ENCODE measurements at places on chromosomes 5 and 9.

GRCh38 chr5:134048864-134049263, 44.1 kb upstream of the VDAC1 start:
- DNase-seq, result no peak

DNA sequence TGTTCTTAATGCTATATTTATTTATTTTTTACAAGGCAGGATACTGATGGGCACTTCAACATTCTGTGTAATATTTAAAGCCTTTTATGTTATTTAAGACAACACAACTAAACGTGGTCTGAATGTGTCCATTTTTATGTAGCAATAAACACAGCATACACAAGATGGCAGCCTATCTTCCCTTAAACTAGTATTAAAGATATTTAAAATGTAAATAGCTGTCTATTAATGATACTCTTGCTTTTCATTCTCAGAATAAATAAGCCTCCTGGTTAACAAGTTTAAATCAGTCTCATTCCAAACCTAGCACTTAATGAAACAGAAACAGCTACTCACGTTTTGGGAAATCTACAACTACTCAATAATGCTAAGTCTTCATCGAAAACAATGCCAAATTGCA, 315.7 kb downstream of the MCTP1 start:
- DNase-seq, result peak; percentile 29

- no peak for DNase-seq
Observed at GRCh38 chr5:115461093-115461492, 83.5 kb downstream of the FEM1C start.

DNA sequence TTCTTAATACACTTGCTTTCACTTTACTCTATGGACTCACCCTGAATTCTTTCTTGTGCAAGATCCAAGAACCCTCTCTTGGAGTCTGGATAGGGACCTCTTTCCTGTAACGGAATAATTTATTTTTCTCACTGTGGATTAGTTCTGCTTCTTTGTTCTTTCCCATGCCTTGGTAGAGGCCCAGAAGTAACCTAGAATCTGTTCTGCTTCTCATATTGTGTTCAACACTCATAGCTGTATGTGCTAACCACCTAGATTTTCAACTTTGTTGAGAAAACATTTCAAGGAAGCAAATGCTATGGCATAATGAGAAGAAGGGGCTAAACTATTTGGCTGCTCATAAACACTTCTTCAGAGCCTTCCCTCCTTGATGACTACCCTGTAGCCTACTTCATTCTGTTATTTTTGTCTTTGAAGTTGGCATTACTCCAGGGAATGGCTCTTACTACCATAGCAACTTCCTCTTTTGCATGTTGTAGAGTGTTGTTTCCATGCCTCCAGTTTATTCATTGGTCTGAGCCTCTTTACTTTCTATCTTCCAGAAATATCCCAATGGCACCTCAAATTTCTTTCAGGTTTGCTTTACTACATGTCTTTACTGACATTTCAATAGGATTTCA, 74.3 kb downstream of the KIAA0825 start:
- DNase-seq, result no peak

DNA sequence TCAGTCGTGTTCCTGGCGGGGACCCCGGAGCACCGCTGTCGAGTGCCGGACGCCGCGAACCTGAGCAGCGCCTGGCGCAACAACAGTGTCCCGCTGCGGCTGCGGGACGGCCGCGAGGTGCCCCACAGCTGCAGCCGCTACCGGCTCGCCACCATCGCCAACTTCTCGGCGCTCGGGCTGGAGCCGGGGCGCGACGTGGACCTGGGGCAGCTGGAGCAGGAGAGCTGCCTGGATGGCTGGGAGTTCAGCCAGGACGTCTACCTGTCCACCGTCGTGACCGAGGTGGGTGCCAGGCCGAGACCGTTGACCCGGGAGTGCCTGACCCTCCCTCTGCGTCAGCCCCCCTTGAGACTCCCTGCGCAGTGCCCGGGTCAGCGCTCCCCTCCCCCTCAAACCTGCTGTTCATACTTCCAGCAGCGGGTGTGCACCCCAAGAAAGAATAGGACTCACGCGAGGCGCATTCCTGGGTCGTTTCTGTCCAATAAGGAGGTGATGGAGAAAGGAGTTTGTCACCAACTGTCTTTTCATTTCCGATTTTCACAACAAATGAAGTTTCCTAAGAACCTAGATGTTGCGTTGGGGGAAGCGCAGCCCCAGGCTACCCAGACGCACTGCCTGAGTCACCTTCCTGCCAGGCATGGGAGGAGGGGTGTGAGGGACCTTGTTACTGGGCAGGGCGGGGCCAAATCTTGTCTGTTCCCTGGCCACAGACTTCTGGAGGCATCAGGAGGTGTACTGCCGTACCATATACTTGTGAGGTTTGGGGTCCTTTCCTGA, 722 bp downstream of the SLC22A4 start:
- DNase-seq, result peak; percentile 64

DNA sequence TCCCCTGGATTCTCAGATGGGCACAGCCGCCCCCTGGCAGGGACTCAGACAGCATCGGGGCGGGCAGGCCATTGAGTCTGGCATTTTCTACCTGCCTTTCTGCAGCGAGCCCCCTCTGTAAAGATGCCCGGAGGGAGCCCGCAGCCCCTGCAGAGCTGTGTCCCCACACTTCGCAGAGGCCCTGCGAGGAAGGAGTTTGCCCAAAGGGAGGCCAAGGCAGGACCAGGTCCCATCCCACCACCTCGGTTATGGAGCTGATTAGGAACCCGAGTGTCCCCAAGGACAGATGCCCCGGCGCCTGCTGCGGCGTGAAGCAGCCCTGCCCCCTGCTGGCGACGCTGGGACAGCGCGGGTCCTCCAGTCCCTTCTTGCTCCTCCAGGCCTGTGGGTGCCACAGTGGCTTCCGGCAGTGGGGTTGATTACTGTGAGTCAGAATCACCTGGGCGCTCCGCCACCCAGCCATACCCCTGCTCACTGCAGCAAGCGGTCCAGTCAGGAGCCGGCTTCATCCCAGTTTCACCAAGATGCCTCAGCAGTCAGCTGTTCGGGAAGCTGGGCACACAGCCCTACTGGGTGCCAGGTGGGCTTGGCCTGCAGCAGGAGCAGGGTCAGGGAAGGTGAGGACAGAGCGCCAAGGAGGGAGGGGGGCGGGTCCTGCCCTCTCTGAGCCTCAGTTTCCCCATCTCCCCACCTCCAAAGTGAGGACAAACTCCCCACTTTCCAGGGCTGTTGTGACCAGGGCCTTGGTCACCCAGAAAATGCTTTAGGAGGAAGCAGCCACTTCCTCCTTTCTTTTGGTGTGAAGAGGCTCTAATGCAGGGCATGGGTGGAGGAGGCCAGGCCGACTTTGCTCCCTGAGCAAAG, 117.2 kb downstream of the RXRA start:
- DNase-seq, result peak; percentile 83

DNA sequence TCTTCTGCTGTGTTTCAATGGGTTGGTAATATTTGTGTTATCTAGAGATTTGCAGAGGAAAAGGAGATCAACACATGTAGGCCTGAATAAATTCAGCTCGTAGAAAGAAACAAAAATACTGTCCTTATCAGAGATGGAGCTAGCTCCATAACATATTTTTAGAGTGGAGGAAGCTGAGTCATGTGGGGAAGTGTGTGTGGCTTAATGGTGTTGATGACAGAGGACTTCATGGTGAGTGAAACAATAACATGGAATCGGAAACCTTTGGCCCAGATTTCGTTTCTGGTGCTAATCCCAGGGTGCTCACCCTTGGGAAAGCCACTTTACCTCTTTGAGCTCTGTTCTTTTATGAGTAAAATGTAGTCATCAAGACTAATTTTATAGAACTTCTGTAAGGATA, 825.0 kb downstream of the TLR4 start:
- no peak for DNase-seq

DNA sequence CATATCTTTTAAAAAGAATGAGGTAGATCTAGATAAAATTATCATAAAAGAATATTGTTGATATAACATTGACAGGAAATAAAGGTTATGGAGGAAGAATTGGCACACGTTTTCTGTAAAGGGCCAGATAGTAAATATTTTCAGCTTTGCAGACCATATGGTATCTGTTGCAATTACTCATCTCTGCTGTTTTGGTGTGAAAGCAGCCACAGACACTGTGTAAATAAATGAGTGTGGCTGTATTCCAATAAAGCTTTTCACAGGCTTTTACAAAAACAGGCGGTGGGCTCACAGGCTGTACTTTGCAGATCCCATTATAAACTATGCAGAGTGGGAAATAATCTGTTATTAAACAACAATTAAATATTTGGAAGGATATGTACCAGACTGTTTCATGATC, 87.4 kb downstream of the SGCD start:
- no peak for DNase-seq

GRCh38 chr5:175519006-175519405, 40.6 kb downstream of the SFXN1 start:
- no peak for DNase-seq

DNA sequence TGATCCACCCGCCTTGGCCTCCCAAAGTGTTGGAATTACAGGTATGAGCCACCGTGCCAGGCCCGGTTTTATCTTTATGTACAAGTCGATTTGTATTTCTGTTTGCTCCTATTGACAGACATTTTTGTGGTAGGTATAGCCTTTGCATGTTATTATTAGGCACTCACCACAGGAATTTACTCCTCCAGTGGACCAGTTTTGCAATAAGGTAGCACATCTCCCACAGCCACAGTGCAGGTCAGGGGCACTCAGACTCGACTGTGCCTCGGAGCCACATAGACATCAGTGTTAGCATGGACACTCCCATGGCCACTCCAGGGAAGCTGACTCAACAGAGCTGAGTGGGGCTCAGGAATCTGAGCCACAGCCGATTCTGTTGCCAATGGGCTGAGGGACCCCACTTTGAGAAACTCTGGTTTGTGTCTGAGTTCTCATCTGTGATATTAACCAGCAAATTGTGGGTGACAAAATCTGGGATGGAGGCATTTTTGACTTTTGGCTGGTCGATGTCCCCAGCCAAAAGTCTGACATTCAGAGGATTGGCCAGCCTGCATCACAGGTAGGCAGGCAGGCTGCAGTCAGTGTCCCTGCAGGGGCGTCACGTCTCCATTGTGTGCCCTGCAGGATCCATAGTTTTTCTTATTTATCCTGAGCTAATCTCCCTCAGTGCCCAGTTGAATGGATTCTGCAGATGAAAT, 15.0 kb upstream of the SHB start:
- DNase-seq, result no peak

- DNase-seq, result peak; percentile 76
Observed at GRCh38 chr5:54217826-54218503, 92.4 kb downstream of the ARL15 start.

DNA sequence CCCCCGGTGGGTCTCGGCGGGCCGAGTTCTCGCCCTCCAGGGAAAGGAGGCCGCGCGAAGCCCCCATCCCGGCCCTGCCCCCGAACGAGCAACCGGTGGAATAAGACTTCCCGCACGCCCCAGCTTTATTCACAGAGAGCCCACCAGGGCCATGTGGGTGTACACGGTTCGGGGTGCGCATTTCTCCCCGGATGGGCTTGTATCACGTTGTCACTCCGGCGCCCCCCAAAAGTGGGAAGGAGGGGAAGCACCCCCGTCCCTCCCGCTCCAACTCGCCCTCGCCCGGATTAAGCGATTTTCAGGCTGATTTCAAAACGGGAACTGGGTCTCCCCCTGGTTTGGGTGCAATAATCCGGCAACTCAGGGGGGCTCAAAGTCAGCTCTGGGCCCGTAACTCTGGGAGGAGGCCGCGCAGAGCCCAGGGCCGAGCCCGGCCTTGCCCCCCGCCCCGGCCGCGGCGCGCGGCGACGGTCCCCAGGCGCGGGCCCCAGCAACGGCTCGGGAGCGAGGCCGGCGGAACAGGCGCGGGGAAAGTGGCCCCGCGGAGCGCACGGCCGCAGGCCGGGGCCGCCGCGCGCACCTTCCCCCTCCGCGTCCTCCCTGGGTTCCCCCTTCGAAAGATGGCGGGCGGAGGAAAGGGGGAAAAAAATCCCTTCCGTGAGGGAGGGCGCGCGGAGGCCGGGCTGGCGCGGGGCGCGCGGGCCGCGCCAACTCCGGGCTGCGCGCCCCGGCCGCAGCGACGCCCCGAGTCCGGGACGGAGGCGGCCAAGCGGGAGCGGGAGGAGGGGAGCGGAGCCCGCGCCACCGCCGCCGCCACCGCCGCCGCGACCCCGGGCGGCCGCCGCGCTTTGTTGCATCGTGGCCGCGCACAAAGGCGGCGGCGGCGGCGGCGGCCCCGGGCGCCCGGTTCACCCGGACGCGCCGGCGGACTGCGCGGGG, 644 bp downstream of the BRD3 start:
- peak; percentile 85 for DNase-seq

DNA sequence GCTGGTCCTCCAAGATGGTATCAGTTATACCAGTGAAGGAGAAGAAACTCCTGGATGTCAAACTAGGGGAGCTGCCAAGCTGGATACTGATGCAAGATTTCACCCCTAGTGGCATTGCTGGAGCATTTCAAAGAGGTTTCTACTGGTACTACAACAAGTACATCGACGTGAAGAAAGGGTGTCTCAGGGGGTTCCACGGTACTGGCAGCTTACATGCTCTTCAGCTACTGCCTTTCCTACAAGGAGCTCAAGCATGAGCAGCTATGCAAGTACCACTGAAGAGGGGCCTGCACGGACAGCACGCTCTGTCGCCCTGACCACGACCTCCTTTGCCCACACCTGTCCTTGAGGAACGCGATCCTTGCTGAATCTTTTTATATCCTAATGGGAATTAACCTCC, 19.5 kb downstream of the ACTL7B start:
- no peak for DNase-seq

- DNase-seq, result no peak
Observed at GRCh38 chr9:115972362-115972761, 181.2 kb upstream of the PAPPA start.

GRCh38 chr5:32098291-32098690, 75.8 kb downstream of the GOLPH3 start:
- no peak for DNase-seq

GRCh38 chr9:37329576-37329975, 92.9 kb upstream of the GRHPR start:
- DNase-seq, result peak; percentile 27

- DNase-seq, result peak; percentile 92
Observed at GRCh38 chr9:135085830-135086546, 1.5 kb upstream of the OLFM1 start.

DNA sequence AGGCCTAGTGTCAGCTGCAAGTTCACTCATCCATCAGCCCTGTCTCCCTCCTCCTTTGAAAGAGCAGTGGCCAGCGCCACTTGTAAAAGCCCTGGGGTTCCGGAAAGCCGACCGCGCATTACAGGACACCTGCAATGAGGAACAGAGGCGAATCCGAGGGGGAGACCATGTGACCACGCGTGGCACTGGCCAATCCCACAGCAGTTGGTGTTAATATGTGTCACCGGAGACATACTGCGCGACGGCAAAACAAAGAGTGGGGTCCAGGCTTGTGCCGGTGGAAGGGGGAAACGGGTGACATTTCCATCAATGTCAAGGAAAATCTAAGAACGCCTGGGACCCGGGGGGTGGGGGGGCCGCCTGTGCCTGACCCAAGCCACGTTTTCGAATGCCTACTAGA, 480.8 kb downstream of the SPATA31A7 start:
- no peak for DNase-seq

- DNase-seq, result no peak
Observed at GRCh38 chr5:158317507-158317906, 458.6 kb upstream of the CLINT1 start.

- DNase-seq, result no peak
Observed at GRCh38 chr5:23655674-23656073, 148.3 kb downstream of the PRDM9 start.

Measured in neural progenitor cell (in vitro differentiated cells).